Suprapubic skin (tissue), 4 donors: ENCODE measurements at places on chromosomes 7 and 10.

DNA sequence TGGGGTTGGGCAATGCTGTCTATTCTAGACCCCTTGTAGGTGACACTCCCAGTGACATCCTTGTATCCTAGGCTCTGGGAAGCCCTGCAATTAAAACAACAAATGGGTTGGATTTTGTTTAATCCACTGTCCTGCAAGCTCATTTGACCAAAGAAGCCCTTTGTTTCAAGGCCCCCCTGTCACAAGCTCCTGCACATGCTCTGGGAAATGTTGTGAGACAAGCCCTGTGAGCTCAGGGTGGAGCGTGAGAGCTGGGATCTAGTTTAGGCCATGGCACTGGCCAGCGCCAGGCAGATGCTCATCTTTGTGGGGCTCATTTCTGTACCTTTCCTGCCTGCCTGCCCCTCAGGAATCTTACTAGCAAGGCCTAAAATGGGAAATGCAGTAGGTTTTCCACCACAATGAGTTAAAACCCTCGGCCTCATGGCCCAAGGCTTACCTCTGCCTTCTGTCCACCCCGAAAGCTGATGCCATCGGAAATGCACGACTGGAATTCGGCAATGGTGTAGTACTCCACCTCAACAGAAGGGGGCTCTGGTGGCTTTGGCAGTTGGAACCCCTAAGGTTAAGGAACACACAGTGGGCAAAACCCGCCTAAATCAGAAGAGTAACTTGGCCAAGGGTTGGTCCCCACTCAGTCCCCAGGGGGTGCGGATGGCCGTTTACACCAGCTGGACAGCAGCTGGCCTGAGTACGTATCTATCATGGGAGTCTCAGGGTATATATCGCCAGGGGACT, 112.0 kb downstream of the NEURL1 start:
- DNase-seq: no peak

- no peak for DNase-seq
Observed at GRCh38 chr7:106523482-106523881, 137.5 kb downstream of the CCDC71L start.

DNA sequence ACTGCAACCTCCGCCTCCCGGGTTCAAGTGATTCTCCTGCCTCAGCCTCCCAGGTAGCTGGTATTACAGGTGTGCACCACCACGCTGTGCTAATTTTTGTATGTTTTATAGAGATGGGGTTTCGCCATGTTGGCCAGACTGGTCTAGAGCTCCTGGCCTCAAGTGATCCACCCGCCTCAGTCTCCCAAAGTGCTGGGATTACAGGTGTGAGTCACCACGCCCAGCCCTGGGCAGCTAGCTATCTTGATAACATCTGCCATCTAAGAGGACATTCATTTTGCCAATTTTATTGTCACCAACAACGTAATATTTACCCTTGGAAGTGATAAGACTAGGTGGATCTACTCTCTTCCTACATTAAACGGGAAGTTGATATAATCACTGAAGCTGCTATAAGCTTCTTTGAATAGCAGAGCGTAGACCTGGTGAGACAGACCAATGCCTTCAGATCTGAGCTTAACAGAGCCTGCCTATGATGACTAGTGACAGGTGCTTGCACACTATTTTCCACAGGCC, 39.7 kb upstream of the SLC35B4 start:
- no peak for DNase-seq

GRCh38 chr10:91759581-91759986, 38.6 kb upstream of the TNKS2 start:
- no peak for DNase-seq

DNA sequence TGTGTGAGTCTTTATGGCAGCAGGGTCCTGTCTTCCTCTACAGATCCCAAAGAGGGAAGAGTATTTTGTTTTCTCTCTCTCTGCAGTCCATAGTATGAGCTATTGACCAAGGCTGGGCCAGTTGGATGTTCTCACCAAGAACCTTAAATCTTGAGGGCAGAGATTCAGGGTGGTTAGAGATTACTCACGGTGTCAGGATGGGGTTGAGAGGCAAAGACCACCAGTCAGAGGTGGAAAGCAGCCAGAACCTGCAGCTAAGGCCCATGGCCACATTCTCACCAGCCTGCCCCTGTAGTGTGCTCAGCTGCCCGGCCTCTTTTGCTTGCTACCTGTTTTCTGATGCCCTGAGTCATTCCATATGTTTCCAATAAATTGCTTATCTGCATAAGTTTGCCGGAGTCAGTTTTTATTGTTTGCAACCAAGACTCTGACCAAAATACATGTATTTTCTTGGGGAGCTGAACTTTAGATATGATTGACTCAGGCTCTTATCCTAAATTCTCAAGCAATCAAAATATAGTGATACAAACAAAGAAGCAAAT, 67.0 kb downstream of the MAP3K8 start:
- DNase-seq: no peak

DNA sequence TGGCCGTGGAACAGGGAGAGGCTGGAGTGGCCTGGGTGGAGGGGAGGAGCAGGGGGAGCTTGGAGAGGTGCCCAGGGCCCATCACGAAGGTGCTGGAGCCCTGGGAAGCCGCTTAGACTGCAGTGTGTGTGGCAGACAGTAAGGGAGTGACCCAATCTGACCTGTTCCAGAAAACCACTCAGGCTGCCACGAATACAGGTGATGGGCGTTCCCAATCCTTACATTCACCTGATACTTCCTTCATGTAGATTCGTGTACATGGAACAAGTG, 161.7 kb downstream of the SVIL start:
- DNase-seq: no peak

GRCh38 chr7:41385996-41386395, 316.9 kb downstream of the INHBA start:
- no peak for DNase-seq

GRCh38 chr10:69558559-69558958, 14.7 kb downstream of the NEUROG3 start:
- no peak for DNase-seq
